Activated CD8-positive, alpha-beta memory T cell treated with anti-CD3 and anti-CD28 coated beads for 48 hours (primary cell): ENCODE measurements at places on chromosomes 3 and 15.

- no peak for DNase-seq
These were observed 124.2 kb downstream of the IMPG2 start for GRCh38 chr3:101195951-101196713.

DNA sequence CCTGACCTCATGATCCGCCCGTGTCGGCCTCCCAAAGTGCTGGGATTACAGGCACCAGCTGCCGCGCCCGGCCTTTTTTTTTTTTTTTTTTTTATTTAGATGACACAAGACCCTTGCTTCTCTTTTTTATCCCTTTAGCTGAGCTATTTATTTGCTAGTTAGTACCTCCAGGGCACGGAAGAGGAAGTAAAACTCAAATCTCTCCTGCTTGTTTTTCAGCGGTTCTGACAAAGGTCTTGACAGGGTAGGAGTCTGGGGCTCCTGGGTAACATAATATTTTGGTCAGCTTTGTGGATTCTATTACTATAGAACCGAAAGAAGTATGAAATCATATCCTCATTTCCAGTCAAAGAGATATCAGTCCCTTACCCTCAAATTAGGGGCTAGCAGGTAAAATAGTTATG lies 44.0 kb upstream of the ETV5 start:
- DNase-seq = no peak

DNA sequence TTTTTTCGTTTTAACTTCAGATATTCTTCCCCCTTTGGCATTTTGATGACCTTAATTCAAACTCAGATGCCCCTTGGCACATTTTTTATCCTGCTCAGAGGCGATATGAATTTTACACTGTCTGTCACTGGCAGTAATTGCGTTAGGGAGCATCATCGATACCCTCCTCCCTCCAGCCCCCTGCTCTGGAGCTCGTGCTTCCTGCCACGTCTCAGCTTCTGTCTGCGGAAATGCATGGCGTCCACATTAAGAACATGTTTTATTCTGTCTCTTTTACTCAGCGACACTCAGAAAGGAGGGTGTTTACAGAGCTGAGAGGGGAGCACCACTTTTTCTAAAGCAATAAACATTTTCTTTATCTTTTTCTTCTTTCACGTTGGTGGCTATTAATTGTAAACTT lies 254.2 kb downstream of the EBLN2 start:
- DNase-seq = no peak

DNA sequence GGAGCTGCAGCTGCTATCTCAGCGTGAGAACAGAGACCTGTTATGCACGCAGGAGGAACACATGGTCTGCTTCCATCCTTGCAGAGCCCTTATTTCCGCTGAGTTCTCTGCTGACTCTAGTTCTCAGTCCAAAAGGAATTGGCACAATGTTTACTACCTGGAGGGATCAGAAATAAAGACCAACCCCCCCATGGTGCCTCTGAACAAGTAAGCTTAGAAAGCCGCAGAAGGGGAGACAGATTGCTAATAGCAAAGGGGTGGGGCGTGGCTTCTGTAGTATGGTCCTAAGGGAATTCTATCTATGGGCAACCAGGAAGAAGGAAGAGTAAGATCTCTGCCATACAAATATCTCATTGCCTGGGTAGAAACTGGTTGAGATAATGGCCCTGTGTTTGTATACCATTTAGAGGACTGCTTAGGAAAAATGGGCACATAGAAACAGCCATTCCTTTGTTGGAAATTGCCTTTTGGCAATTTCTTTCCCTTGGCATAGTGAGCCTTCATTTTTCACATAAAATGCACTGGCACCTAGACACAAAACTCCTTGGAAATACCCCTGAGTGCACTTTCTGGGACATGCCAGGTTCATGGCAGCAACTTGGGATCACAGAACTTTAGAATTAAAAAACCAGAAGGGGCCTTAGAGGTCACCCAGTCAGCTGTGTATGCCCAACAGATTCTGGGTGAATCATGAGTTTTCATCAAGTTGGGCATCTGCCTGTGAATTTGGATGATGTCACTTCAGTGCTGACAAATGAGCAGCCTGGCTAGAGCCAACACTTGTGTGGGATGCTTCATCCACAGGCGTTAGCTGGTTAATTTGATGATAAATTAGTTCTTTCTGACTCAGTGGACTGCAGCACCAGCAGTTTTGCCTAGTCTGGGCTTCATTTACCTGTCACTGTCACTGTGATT lies 57.4 kb upstream of the STXBP5L start:
- no peak for DNase-seq

GRCh38 chr3:35616346-35616745 lies 23.0 kb upstream of the ARPP21 start:
- no peak for DNase-seq

GRCh38 chr15:69414701-69415167 lies 585 bp downstream of the KIF23 start:
- DNase-seq = no peak

DNA sequence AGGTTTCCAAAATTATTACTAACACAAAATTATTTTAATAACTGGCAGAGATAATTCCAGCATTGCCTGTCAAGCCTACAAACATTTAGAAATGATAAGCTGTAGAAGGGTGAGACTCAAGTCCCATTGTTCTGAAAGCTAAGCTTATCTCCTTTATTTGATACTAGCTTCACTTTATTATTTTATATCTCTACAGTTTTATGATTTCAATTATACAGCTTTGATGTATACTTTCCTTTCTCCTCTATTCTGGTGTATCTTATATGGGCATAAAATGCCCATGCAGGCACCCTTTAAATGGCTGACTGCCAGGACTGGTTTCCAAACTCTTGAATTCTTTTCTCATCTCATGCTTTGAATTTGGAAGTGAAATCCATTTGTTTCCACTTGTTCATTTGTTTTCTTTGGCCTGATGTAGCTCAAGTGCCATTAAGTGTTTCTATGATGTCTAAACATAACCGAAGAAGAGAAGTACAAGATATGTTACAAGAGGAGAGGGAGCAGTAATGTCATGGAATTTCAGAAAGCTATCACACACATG lies 372.1 kb upstream of the ARHGEF26 start:
- DNase-seq = no peak

- no peak for DNase-seq
These were observed 438.6 kb downstream of the WDR72 start for GRCh38 chr15:53320816-53321215.

DNA sequence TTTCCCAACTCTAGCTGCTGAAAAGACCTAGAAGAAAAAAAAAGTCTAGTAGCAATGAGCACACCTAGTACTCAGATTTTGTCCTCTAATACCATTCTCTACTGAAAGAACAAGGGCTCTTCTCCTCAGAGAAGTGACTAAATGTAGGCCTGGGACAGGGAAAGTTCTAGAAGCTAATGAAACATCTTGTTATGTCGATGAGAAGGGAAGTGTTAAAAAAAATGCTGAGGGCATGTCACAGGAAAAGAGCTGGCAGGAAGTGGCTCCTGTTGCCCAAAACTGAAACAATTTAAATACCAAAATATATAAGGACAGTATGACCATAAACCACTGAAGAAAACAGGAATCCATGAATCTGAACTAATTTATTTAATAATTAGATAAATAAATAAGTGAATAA lies 581.4 kb upstream of the TBL1XR1 start:
- DNase-seq = no peak

- no peak for DNase-seq
These were observed 51.8 kb upstream of the RFX7 start for GRCh38 chr15:56295433-56295832.

- no peak for DNase-seq
These were observed 4.3 kb upstream of the PKM start for GRCh38 chr15:72235298-72235697.

- no peak for DNase-seq
These were observed 3.1 kb downstream of the CHRNB4 start for GRCh38 chr15:78637776-78638435.

- no peak for DNase-seq
These were observed 2.8 kb downstream of the EFHB start for GRCh38 chr3:19931180-19931692.

GRCh38 chr15:91780387-91780786 lies 73.1 kb upstream of the SLCO3A1 start:
- DNase-seq = no peak

- DNase-seq = no peak
These were observed 334.8 kb downstream of the ERC2 start for GRCh38 chr3:56133423-56133822.

GRCh38 chr3:193972832-193973231 lies 163.1 kb upstream of the HES1 start:
- DNase-seq = no peak

- no peak for DNase-seq
These were observed 56.9 kb downstream of the ABHD5 start for GRCh38 chr3:43747641-43748040.

GRCh38 chr15:86205096-86205495 lies 125.4 kb downstream of the AGBL1 start:
- DNase-seq = no peak

DNA sequence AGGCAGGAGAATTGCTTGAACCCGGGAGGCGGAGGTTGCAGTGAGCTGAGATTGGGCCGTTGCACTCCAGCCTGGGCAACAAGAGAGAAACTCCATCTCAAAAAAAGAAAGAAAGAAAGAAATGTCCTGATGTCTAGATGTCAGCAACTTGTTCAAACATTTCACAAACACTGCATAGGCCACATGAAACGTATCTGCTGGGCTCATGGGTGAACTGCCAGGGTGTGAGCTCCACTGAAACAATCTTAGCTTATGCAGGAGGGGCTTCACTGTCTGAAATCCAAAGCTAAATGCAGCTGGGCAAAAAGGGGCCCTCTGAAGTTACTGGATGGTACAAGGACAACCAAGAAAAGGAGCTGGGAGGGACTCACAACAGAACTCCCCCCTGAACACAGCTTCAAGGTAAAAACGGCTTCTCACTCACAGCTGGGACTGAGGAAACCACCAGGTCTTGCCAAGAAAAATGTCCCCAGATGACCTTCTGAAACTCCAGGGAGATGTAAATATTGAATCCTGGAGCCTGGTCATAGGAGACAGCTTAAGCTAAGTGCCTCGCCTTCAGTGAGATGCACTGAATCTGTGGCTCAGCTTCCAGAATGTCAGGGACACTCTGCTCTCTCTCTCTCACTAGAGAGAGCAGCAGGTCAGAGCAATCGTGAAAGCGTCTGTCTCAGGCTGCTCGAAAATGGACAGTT lies 31.9 kb downstream of the SEC61A1 start:
- no peak for DNase-seq

- no peak for DNase-seq
These were observed 1.6 kb upstream of the FLNB start for GRCh38 chr3:58006661-58007060.

GRCh38 chr15:61798631-61799030 lies 261.6 kb downstream of the VPS13C start:
- no peak for DNase-seq

GRCh38 chr3:108134555-108134880 lies 43.7 kb upstream of the CD47 start:
- no peak for DNase-seq

DNA sequence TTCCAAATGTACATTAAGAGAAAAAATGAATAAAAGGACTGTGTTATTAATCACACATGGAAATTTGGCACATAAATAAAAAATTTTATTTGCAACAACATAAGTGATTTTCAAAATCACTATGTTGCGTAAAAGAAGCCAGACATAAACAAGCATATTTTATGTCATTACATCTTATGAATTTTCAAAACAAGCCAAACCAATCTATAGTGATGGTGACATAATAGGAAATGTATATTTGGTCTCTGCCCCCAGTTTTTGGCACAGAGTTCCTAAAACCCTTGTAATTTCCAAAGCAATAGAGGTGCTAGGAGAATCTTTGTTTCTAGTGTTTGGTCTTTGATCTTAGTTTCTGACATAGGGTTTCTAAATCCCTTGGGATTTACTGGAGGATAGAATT lies 543.3 kb downstream of the ZBBX start:
- DNase-seq = no peak

- no peak for DNase-seq
These were observed 191.2 kb upstream of the CBLB start for GRCh38 chr3:106059953-106060517.

- DNase-seq = no peak
These were observed 100.0 kb downstream of the ALCAM start for GRCh38 chr3:105466495-105467404.

DNA sequence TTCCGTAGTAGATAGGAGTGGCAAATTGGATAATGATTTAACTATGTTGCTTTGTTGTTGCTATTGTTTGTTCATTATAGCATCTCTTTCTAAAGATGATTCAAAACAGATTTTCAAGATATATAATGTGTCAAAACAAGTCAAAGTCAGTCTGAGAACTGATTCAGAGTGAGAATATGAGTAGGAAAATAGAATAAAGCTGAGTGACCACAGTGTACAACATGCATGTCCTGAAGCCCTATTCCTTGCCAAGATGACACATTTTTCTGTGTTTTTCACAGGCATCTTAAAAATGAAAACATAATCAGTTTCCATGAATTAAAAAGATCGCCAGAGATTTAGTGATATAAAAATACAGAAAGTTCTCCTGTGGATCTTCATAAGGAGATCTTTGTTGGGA lies 57.0 kb upstream of the THRB start:
- DNase-seq = no peak

DNA sequence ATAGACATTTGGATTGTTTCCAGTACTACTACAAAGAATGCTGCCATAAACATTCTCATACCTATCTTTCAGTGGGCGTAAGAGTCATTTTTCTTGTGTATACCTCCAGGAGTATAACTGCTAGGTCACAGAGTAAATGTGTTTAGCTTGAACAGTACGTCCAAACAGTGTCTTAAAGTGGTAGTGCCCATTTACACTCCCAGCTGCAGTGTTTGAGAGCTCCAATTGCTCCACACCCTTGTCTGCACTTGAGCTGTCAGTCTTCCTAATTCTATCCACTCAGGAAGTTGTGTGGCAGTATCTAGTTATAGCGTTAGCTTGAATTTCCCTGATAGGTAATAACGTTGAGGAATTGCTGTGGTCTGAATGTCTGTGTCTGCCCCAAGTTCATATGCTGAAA lies 404.7 kb upstream of the PPP2R3A start:
- no peak for DNase-seq

DNA sequence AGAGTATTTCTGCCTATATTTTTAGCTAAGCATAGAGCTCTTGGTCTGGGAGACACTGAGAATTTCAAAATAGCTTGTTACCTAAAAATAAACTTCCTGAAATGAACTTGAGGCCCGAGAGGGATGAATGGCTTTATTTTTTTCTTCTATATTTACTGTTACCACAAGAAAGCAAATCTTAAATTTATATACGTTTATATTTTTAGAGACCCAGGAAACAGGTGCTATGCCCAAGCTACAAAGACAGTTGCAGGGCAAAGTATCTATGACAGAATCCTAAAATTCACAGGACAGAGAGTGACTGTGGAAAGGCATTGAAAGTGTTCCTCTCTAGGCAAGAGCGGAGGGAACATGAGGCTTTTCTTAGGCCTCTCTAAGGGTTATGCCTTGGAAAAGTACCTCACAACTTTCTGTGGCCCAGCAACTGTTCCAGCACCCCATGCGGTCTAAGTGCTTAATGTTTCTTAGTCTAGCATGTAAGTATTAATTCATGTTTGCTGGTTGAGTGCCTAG lies 36.5 kb downstream of the TGFBR2 start:
- no peak for DNase-seq

DNA sequence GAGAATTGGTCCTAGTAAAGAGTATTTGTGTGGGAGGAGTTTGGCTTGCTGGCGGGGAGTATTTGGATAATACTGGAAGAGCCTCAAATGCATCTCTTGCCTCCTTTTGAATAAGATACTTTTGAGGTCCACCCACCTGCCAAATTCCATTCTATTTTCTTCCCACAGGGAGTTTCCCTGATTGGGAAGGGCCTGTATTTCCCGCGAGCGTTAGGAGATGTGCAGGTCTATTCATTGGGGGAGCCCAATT lies 406 bp upstream of the RASA2 start:
- no peak for DNase-seq
